ENCODE measurements at places on chromosomes 2 and 18.

DNA sequence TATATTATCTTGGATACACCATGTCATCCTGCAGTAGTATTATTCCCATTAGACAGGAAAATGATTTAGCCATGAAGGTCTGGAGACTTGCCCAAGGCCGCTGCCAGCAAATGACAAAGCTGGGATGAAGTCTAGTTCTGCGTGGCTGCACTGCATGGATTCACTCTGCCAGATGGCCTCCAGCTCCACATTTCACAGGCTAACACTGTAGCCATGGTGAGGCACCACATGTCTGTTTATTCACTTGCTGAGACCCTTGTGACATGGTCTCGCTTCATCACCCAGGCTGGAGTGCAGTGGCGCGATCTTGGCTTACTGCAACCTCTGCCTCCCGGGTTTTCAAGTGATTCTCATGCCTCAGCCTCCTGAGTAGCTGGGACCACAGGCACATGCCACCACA lies 31.5 kb upstream of the SCG2 start:
- DNase-seq, result no peak

DNA sequence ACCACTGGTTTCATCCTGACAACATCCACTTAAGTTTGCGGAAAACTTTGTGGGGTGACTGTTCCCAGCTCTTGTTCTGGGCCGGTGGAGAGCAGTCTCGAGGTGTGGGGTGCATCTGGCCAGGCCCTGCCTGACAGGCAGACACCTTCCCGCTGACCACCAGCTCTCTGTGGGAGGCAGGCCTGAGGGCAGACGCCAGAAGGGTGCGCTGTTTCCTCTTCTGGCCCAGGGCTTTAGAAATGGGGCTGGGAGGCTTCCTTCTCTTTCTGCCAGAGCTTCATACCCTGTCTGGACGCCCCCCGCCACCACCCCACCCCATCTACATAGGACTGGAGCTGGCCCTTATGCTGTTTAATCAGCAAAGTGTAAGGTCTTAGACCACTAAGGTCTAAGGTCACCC lies 263.8 kb downstream of the LOXHD1 start:
- DNase-seq, result no peak

- peak; percentile 17 for DNase-seq
Observed at GRCh38 chr2:19955544-19956422, 34.1 kb downstream of the WDR35 start.

DNA sequence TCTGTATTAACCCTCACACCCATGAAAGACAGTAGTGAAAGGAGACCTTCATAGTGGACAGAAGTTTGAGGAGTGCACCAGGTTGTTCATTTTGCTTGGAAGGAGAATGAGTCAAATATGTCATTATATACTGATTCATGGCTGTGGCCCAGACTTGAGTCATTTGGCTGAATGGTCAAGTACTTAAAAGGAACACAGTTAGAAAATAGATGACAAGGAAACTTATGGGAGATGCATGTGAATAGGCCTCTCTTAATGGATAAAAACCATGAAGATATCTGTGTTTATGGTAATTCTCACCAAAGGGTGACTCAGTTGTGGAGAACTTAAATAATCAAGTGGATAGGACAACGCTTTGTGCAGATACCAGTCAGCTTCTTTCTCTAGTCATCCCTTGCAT lies 524.7 kb upstream of the CNTNAP5 start:
- DNase-seq, result no peak

GRCh38 chr2:8796315-8796848 lies 41.0 kb downstream of the KIDINS220 start:
- no peak for DNase-seq

DNA sequence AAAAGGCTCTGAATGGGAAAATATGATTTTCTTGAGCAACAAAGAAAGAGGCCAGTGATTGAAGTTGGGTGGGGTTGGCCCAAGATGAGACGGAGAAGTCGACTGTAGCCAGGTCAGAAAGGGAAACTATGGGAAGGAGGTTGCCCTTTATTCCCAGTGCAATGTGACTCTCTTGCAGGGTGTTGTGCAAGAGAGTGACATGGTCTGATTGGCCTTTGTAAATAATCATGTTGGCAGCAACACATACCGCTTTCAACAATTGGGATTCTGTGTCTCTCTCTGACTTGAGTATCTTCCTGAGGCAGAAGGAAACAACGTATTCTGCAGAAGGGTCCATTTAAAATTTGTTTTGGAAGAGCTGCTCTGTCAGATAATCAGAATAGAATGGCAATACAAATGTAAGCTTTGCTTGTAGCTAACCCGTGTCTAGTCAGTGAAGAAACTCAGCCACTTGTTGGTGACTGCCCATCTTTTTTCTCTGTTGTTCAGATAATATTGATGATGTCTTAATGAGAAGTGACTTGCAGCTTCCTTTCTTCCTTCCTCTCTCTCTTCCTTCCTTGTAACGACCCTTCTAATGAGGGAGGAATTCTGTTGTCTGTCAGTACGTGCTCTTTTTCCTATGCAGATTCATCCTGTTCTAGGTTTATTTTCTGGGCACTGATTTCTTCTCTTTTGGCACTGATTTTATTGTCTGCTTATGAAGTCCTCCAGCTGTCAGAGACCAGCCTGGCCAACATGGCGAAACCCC lies 311.0 kb upstream of the FAM98A start:
- DNase-seq, result no peak

DNA sequence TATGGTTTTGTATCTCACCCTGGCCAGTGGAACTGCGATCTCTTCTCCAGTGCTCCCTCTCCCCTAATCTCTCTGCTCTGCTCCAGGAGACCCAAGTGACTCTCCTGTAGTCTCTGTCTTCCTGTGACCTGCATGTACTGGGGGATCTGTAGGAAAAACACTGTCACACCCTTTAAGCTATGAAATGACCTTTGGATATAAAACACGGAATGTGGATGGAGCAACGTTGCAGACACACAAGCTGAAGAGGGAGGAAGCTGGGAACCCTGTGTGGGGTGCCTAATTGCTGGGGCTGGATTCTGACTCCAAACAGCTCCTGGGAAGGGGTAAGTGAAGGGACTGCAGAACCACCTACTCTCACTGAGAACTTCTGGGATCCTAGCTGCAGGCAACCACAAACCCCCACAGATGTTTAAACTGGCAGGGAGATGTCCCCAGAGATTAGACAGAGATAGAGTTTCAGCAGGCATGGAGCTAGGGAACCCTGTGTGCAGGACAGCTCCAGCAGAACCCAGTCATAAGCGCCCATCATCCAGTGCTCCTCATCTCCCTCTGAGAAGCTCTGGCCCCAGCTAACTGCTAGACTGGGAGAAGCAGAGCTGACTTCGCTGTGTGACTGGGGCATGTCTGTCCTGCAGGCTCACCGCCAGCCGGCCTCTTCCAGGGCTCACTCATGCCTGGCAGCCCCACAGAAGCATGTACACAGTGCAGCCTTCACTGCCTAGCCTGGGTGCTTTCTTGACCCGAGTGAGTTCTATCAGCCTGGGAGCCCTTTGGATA lies 482.7 kb upstream of the SETBP1 start:
- no peak for DNase-seq

GRCh38 chr18:39793609-39794008 lies 2161.4 kb upstream of the PIK3C3 start:
- no peak for DNase-seq

DNA sequence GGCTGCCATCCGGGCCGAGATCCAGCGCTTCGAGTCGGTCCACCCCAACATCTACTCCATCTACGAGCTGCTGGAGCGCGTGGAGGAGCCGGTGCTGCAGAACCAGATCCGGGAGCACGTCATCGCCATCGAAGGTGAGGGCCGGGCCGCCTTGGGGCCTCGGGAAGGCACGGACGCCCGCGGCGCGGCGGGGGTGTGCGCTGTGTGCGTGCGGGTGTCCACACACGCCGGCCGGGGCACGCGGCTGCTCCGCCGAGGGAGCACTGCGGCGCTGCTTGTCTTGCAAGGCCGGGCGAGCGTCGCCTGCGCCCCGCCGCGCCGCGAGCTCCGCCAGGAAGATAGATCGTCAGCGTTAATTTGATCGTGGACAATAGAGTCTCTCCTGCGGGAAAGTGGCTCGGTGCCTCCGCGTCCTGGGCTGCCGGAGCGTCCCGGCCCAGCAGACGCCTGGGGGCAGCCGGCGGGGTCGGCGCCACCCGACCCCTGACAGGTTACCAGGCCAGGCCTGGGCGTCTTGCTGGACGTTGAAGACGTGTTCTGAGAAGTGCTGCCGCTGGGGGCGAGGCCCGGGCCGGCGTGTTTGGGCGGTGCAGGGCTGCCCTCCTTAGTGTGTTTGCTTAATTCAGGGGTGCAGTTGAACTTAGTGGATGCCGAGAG lies 1.0 kb downstream of the AGAP1 start:
- no peak for DNase-seq

DNA sequence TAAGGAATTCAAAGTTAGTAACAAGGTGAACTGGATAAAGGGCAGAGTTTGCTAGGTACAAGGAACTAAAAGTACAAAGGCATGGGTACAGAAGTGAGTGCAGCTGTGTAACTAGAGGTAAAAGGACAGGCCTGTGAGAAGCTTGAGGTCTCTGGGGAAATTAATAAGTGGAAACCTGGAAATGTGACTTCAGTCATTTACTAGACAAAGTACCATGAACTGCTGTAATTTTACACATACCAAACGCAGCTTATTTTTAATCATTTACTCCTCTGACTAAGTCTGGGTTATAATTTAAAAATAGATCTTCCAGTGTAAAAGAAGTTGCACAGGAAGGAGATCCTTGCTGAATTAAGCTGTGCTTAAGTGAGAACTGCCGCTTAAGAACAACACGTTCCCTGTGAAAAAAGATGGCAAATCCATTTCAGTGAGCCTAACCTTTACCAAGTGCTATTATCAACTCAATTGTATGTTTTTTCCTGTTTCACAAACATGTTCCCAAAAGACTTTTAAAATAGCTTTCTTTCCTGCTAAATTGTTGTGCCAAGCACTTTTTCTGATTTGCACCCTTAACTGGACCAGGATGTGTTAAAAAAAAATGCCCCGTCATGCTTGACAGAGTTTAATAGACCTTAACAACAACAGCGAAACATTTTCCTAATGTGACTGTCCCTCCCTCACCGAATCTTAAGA lies 44.3 kb downstream of the CALCRL start:
- DNase-seq, result no peak

DNA sequence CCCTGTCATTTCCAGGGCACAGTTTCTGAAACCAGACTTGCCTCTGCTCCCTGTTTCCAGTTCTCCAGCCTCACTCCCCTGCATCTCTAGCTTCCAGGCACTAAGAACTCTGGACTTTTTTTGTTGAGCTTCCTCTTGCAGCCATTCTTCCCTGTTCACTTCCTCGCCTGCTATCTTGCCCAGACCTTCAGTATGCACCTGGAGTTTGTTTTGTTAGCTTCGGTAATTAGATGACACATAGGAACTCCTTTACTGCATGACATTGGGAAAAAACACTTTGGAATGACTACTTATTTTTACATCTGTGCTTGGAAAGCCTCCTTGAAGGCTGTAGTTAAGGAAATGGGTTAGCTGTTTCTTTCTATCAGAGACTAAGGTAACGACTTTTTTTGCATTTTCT lies 35.2 kb downstream of the OTOF start:
- DNase-seq, result no peak

- DNase-seq, result no peak
Observed at GRCh38 chr18:48792611-48793380, 158.0 kb downstream of the SMAD7 start.

GRCh38 chr2:45169339-45170190 lies 160.3 kb upstream of the SIX2 start:
- no peak for DNase-seq

GRCh38 chr2:73963385-73964120 lies 21.2 kb upstream of the TET3 start:
- no peak for DNase-seq

DNA sequence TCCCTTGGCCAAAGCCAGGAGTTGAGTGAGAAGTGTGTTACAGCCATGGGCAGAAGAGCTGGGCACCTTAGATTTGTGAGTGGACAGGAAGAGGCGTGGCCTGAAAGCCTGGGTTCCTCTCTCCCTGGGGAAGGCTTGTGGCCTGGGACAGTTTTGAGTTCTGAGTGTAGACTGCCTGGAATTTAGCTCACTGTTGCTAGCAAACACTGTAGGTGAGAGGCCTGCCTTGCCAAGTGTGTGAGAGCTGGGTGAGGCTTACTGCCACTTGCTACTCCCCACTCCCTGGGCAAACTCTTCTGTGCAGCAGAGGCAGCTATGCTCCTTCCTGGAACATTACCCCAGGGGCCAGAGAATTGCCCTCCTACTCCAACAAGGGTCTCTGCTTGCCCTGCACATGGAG lies 150.0 kb upstream of the GALNT5 start:
- DNase-seq, result no peak

DNA sequence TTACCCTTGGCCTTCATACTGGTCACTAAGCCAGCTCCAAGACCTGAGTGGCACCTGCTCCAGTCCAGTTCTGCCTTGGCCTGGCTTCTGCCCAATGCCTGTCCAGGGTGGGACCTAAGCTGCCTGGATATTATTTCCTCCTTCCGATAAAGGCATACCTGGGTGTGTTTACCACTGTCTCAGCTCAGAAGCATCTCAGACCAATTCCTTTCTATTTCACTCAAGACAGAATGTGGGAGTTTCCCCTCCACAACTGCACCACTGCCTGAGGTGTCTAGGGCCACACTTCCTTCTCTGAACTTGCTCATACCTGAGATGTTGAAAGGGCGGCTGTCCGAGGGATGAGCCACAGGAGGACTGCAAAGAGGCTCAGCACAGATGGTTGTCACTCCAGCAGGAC lies 18.4 kb upstream of the CAB39 start:
- DNase-seq, result no peak

DNA sequence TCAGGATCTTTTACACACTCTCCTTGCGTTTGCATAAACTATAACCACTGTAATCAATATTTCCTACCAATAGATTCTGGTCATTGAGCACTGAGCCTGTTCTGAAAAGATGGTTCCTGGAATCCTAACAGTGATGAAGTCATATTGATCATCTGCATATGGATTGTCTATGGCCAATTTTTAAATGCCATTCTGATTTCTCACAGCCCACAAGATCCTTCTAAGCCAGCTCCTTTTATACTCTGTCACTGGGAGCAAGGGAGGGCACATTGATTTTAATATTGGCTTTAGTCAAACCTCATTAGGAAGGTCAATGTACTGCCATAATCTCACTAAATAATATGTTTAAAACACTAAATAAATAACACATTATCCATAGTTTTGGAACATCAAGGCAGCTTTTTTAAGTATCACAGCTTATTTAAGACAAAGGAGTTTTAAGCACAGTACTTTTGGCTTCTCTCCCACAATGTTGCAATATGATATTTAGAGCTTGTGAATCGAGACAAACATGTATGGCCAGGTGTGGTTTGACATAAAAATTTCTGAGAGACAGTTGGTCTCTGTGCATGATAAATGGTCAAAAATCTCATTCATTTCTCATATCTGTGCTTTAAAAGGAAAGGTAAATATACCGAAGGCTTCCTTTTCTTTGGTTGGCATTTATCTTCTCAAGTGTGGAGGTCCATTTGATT lies 267.3 kb downstream of the MTX2 start:
- DNase-seq, result no peak

- DNase-seq, result no peak
Observed at GRCh38 chr2:173750353-173750801, 214.8 kb downstream of the SP3 start.

- DNase-seq, result no peak
Observed at GRCh38 chr18:48992791-48993555, 42.2 kb upstream of the SMAD7 start.

Data from stimulated activated CD4-positive, alpha-beta T cell treated with anti-CD3 and anti-CD28 coated beads, Interleukin-12 subunit alpha, Interleukin-12 subunit beta, amount 100 ng/mL, for 48 hours (primary cell).